HCT116 (cell line): ENCODE measurements at places on chromosomes 6 and 20. TPM values are rescaled to one million over a fixed set of nuclear protein-coding genes. Genes with fewer than 3 reads are reported as not detected.

DNA sequence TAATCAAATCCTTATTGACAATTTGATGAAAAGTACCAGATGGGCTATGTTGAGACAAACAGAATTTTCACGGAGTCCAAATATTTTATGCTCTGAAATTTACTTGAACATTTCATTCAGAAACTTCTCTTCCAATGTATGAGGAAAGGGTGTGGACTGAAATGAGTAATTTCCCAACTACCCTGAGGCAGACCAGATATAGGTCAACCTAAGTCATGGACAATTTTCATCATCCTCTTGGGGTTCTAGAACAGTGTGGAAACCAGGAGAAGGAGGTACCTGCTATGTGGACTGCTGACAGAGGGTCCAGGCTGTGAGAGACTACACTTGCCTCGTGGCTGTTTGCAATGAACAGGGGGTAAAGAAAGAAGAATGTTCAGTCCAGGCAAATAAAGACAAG is 323.0 kb downstream of the ESR1 start:
- DNase-seq, result no peak

GRCh38 chr6:34494973-34495372 is 29.1 kb downstream of the PACSIN1 start:
- DNase-seq, result no peak

- no peak for DNase-seq
These were observed 59.6 kb upstream of the TAGAP start for GRCh38 chr6:159104163-159104925.

Gene ADAM33
- total RNA-seq, result not detected

Gene SLC22A7
- total RNA-seq, result not detected

GRCh38 chr20:30811885-30812671 is 445.4 kb upstream of the DEFB115 start:
- no peak for DNase-seq

Gene PPP1R14C
- 7.8 TPM for total RNA-seq

Gene DDO
- not detected for total RNA-seq

DNA sequence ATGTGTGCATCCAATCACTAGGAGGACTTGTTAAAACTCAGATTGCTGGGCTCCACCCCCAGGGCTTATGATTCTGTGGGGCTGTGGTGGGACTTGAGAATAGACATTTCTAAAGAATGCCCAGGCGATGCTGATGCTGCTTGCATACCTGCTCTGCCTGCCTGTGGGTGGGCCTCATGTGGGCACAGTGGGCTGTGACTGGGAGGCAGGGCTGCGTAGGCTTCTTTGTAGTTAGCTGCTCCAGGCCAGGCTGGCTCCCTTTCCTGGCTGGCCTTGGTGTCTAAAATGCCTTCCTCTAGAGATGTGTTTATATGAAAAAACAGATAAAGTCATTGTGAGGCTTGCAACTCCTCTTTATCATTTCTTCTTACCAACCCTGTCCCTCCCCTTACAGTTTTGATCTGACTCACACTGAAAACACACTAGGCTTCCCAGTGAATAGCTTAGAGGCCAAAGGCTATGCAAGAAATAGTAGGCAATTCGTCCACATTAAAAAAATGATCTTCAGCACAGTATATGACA is 495.5 kb upstream of the MAP3K7 start:
- DNase-seq, result no peak

- no peak for DNase-seq
These were observed 10.1 kb downstream of the PPP1R3G start for GRCh38 chr6:5095236-5095635.

DNA sequence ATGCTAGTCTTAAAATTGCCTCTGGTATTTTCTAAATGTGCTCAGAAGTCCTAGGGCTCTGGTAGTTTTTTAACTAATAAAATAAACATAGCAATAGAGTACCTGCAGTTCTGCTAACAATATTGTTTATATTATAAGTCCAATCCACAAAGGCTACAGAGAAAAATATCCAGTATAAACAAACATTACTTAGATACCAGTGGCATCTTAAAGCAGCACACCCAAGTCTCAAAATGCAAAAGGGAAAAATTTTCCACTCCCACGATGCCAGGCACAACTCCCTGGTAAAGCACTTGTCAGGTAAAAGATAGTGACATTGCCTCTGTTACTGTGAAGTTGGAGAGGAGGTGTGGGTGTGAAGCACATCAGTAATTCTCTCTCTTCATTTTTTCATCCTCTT is 123.3 kb downstream of the OGFRL1 start:
- no peak for DNase-seq

DNA sequence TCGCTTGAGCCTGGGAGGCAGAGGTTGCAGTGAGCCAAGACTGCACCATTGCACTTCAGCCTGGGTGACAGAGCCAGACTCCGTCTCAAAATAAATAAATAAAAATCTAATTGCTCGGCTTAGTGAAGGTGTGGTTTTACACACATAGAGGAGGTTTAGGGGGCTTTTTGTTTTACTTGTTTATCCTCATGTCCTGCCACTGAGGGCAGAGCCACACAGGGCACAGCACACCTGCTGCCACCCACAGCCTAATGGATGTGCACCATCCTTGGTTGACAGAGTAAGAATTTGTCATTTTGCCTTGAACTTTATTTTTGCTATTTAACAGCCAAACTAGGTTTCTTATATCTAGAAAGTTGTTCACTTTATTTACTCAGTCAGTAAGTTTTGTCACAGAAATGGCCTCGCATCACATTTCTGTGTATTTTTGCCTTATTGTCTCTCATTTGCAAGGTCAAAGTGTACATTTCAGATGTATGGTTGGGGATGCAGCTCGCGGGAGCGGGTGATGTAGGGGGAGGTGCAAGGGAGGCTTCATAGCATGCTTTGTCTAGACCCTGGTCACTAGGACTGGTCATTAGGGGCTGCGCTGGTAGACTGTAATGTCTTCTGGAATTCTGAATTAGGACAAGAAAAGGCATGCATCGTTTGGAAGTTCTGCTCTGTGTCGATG is 67.8 kb upstream of the NAA20 start:
- DNase-seq, result no peak

DNA sequence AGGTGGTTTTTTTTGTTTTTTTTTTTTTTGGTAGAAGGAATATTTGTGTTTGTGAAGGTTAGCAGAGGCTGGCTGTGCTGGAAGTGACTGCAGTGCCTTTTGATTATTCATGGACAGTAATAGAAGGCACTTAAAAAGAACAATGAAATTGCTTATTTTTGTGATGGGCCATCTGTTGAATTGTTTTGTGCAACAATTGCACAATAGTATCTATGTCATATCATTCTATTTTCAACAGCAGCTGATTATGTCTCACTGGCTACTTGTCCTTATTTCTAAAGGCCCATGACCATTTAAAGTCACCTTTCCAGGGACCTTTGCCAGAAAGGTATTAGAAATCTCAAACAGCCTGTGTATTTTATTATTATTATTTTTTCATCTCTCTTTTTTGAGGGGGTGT is 70.6 kb downstream of the AFG1L start:
- no peak for DNase-seq

DNA sequence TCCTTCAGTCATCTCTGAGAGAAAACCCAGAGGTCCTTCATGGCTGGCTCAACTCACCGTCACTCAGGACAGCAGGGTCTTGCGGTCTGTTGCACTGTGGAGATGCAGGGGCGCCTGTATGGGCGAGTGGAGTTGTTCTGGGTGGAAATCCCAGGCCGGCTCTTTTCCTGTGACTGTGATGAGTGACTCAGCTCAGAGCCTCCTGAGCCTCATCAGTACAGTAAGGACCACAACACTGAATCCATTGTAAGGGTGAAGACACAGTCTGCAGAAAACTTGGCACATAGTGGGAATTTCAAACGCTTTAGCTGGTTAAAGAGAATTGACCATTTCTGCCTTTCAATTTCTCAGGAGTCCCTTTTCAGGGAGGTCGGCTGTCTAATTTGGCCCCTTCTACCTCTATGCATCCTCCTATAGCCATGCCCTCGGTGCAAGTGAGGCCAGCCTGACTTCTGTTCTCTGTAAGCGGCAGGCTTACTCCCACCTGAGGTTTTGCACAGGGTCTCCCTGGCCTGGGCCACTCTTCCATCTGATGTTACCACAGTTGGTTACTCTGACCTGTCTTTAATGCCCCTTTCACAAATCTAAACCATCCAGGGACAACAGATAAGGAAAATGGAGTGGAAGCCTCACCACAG is 35.5 kb upstream of the TBXT start:
- DNase-seq, result no peak

Gene POLR1H
- 42.6 TPM for total RNA-seq

DNA sequence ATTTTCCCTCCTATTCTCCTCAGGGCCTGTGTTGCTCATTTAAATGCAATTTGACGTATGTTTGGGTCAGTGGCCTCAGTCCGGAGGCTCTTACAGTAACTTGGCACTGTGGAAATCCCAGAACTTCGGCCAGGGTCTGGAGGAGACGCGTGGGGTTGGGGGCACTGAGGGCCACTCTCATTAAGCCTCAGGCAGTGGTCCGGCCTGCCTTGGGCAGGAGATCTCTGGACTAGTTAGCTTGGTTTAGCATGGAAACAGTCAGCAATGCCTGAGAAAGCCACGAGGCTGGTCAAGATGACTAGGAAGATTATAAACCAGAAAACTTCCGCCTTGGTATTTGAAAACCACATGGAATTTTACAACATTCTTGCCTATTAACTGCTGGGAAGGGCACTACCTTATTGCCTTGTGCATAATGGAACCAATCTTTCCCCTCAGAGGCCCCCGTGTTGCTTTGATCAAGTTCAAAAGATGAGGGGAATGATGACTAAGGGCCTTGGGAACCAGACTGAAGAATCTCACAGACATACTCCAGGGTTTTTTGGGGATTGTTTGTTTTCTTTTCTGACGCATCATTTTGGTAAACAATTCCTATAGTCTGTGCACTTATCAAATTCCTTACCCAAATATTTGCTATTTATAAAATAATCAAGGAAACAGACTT is 206.0 kb upstream of the PREP start:
- DNase-seq, result no peak

- DNase-seq, result no peak
These were observed 194.8 kb downstream of the FRK start for GRCh38 chr6:115865914-115866313.

GRCh38 chr20:9160757-9161156 is 91.9 kb downstream of the PLCB4 start:
- DNase-seq, result no peak

DNA sequence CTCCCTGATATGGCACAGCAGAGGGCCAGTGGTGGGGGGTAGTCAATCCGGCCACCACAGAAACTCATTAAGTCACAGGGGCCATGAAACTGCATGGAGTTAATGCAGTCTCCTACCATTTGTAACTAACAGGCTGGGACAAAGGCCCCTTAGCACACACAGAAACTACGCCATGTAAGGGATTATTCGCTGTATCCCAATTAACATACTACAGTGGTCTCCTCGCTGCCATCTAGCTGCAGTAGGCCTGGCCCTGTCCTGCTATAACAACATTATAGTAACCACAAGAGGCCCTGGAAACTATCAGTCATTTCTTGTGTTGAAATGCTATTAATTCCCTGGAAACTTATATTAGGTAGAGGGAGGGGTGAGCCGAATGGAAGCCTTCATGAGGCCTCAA is 72.3 kb upstream of the CCN2 start:
- peak; percentile 26 for DNase-seq

Gene TMEM74B
- 25.7 TPM for total RNA-seq

DNA sequence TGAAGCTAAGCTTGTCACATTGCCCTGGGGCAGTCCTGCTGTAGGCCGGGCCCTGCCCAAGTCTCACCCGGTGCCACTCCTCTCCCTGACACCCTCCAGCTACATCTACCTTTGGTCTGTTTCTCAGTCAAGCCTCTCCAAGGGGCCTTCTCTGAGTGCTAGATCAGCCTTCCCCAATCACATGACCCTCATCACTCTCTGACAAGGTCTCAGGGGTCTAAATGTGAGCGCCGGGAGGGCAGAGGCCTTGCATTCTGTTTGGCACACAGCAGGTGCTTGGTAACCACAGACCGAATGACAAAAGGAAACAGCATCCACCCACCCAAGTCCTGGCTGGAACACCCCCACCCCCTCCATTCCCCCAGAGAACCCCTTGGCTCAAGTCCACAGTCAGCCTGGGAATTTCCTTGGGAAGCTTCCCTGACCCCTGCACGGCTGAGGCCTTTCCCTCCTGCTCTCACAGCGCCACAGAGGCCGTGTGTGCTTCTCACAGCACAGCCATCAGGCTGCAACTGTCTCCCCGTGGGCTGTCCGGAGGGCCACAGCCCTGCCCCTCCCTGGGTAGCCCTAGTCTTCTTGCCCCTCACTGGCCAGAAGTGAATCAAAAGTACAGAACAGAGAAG is 32.9 kb downstream of the PKIG start:
- DNase-seq, result no peak

DNA sequence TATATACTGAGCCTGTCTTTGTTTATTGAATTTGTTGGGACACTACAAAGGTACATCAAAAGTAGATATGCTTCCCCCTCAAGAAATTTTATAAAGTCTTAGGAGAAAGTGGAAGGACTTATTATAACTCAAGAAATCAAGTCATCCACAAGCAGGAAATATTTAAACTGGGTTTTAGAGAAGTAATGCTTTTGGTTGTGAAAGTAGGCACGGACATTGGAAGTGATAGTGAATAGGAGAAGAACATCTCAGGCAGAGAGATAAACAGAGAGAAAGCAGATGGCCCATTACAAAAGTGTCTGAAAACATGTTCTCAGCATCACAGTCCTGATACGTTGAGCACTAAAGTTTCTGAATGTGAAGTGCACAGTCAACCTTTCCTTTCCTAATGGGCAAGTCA is 415.6 kb upstream of the RNF217 start:
- no peak for DNase-seq

Gene TBC1D20
- 32.3 TPM for total RNA-seq
